HT1080 (cell line): ENCODE measurements at places on chromosomes 16 and 17.

DNA sequence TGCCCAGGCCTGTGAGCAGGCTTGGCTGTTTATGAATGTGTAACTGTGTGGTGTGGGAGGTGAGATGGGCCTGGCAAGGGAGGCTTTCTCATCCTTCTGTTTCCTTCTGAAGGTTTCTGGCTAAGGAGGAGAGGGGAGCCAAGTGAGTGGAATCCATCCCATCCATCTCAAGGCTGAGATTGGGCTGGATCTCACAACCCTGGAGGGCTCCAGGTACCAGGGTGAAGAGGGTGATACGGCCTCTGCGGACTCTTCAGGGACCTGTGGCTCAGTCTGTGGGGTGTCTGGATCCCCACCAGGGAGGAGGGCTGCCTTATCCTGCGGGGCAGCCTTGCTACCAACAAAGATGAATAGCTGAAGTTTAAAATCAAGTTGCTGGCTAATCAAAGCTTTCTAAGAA lies 7.0 kb downstream of the ZNF629 start:
- DNase-seq, result no peak

- DNase-seq, result no peak
Observed at GRCh38 chr17:43020030-43020621, 2.1 kb downstream of the VAT1 start.

- DNase-seq, result no peak
Observed at GRCh38 chr17:78256707-78257591, 25.5 kb downstream of the TMEM235 start.

DNA sequence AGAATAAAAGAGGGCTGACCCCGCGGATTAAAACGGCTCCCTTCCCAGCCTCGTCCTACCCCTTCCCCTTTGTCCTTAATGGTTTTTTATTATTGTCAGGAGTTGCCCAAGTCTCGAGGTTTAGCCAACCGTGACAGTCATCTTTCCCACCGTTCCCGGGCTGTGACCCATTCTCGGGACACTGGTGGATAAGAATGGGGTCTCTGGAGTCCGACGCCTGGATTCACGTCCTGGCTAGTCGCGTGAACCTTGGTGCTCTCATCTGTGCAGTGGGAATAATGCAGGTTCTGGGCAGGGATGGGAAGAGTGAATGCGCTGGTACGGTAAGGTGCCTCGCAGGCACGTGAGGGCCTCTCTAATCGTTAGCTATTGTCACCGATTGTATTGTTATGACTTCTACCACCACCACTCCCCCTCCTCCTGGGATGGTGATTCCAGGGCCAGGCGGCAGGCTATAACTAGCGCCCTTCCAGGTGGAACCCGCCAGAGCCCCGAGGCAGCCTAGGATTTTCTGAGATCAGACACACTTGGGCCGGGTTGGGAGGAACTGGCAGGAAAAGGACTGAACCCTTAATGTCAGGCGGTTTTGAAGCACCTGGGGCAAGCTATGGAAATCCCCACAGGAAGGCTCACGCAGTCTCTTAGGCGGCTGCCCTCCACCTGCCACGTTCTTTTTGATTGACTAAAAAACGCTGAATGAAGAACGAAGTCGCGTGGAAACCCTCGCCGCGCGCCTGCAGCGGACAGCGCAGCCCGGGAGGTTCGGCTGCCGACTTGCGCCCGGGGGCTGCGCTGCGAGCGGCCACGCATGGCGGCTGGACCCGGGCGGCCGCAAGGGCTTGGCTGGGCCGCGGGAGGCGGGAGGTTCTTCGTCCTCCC lies 2.7 kb downstream of the HS3ST3B1 start:
- DNase-seq, result no peak
